GM20000 (cell line): ENCODE measurements at places on chromosomes 3 and 15.

DNA sequence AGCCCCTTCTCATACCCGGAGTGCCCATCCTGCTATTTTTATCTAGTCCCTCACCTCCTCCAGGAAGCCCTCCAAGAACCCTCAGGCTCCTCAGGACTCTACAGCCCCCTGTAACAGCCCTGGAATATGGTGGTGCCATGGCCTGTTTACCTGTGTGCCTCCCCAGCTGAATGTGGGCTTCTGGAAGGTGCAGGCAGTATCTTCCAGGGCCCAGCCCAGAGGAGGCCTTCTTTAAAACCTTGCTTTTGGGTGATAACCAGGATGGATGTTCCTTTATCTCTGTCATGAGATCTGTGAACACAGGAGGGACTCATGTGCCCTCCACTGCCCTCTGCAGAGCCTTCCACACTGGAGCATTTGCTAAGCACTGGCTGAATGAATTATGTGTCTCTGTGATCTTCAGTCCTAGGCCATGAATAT lies 36.7 kb upstream of the MRPS22 start:
- DNase-seq = no peak

DNA sequence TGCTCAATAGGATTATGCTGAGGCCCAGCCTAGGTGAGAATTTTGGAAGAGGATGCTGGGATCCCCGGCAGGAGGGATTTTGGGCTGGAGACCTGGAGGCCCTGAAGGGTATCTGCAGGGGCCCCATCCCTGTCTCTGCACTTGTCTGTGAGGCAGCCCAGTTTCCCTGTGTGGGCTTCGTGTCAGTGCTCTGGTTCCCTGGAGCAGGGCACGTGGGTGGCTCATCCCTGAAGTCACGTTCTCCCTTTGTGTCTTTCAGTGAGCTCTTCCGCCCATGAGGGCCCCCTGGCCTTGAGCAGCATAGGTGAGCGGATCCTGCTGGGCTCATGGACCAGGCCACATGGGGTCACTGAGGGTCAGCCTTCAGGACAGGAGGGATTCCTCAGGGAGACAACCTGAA lies 217.9 kb downstream of the SNRPN start:
- no peak for DNase-seq

- no peak for DNase-seq
Observed at GRCh38 chr15:88147760-88148159, 108.8 kb downstream of the NTRK3 start.

GRCh38 chr3:148962513-148962912 lies 28.8 kb upstream of the GYG1 start:
- no peak for DNase-seq

GRCh38 chr3:12408984-12409683 lies 75.1 kb upstream of the TSEN2 start:
- no peak for DNase-seq

DNA sequence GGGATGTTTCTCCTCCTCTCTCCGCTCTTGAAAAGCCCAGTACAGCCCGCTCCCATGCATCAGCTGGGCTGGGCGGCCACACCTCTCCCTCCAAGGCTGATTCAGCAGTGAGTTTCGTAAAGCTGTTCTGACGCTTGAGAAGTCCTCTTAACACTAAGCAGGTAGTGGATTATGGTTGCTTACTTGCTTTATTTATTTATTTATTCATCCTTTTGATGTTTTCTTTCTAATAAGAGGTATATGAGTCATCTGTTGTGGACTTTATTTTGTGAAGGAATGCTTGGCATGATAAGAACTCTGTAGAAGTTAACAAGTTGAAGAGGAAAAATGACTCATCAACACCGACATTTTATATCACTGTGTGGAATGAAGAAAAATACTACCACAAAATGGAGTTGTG lies 285.0 kb downstream of the SQOR start:
- DNase-seq = no peak

GRCh38 chr3:39113291-39113690 lies 5.8 kb downstream of the TTC21A start:
- DNase-seq = no peak

DNA sequence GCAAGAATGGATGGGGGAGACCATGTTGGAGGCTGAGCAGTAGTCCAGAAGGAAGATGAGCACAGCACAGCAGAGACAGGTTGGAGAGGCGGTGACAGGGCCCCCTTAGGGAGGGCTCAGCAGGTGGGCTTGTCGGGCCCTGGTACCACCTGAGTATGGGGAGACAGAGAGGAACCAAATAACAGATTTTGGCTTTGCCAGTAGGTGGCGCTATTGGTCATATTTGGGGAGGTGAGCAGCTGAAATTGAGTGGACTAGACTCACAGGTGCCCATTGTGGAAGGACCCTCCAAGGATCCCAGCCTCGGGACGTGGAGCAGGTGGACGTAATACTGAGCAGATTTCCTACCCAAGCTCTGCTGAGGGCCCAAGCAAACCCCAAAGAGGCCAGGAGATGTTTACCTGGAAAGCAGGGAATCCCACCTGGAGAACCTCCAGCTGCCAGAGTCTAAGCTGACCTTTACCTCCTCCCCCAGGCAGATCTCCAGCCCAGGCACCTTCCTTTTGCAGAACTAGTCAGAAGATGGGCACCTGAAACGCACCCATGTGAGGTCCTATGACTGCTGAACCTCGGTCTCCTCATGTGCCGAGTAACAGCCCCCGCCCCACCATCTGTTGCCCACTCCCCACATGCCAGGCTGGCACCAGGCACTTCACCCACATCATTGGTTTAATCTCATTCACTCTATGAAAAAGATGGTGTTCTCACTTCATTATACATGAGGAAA lies 24.6 kb upstream of the CORO2B start:
- peak; percentile 60 for DNase-seq

GRCh38 chr15:101264011-101264410 lies 12.2 kb upstream of the CHSY1 start:
- DNase-seq = peak; percentile 63
